ENCODE measurements at places on chromosomes 5 and 9.
A peak's percentile ranks its signal among the peaks of the same experiment; 100 is the strongest.

DNA sequence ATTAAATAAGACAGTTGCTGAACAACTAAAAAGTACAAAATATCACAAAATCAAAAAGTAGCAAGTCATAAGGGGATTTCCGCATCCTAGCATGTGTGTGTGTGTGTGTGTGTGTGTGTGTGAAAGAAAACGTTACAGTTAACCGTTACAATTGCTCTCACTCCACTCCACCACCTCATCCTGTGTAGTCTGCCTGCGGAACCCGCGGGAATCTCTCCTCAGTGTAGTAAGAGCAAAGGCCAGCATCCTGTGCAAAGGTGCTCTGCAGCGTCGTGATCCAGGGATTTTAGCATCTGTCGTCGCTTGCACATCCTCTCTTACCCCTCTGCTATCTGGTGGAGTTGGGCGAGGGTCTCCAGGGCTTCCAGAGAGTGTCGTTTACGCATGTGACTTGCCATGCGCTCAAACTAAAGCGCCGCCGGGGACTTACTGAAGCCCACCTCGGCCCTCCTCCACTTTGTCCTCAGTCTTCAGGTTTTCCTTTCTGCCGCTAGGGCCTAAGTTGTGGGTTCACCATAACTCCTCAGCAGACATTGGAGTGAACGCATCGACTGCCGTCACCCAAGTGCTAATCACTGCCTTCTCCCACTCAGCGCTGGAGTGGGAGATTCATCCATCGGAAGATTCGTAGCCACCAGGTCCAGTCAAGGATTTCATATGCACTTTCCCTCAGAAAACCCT lies 3.9 kb downstream of the CDKN2B start:
- no peak for DNase-seq

- no peak for DNase-seq
These were observed 52.8 kb downstream of the AMBP start for GRCh38 chr9:114025196-114025753.

- DNase-seq: no peak
These were observed 148.0 kb downstream of the BRINP1 start for GRCh38 chr9:119221276-119221675.

DNA sequence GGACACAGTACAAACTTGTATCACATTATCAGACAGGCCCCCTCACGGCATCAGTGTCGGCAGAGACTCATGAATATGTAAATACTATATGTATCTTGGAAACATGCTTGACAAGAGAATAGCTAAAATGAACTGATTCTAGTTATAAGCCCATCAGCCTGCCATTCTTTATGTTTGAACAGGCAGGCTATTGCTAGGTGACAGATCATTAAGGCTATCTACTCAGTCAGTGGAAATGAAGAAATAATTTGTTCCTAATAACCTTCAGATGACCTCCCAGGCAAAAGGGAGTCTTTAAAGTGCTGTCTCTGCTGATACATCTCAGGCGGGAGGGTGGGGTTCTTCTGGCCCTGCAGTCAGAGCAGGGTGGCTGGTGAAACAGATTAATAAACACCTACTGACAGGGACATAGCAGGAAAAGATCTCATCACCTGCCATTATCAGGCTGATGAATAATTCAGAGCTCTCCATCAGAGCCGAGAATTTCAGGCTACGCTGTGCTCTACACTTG lies 394.2 kb downstream of the RASEF start:
- DNase-seq: no peak

GRCh38 chr5:144169904-144170275 lies 569 bp downstream of the YIPF5 start:
- DNase-seq: no peak

- no peak for DNase-seq
These were observed 167.6 kb downstream of the PDZD2 start for GRCh38 chr5:31806561-31806960.

DNA sequence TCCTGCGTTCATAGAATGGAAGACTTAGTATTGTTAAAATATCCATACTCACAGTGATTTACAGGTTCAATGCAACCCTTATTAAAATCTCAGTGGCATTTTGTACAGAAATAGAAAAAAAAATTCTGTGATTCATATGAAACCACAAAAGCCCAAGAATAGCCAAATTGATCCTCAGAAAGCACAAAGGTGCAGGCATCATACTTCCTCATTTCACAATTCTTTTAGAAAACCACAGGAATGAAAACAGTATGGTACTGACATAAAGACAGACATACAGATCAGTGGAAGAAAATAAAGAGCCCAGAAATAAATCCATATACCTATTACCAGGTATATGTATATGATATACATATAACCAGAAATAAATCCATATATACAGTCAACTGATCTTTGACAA lies 86.8 kb upstream of the MEGF10 start:
- no peak for DNase-seq

DNA sequence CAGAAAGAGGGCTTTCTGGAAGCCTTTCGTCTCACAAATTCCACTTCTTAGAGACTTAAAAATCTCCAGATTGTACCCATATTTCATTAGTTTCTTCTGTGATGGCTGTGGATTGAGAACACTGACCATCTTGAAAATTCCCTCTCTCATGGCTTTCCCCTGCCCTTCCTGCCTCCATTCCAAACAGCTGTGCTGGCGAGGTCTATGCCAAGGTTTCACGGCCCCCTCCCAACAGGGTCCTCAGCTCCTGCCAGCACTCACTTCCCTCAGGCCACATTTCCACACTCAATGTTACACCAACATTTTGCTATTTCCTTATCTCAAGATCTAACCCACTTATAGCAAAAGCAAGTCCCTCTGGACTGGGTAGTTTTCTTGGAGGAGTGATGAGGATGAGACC lies 40.3 kb upstream of the EQTN start:
- no peak for DNase-seq

DNA sequence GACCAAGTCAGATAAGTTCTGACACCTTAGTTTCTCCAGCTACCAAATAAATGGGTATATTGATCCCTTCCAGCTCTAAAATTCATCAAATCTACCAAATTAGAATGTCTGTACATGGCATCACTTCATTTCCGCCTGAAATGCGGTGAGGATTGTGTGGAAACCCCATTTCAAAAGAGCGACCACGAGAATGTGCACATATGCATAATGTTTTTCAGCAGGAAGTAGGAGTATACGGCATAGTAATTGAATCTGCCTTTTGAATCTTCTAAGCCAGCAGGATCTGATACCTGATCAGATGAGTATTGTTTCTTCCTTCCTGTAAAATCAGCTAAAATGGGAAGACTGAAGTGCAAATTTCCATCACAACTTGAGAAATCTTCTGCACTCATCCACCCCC lies 418.6 kb downstream of the TMEM38B start:
- DNase-seq: no peak

DNA sequence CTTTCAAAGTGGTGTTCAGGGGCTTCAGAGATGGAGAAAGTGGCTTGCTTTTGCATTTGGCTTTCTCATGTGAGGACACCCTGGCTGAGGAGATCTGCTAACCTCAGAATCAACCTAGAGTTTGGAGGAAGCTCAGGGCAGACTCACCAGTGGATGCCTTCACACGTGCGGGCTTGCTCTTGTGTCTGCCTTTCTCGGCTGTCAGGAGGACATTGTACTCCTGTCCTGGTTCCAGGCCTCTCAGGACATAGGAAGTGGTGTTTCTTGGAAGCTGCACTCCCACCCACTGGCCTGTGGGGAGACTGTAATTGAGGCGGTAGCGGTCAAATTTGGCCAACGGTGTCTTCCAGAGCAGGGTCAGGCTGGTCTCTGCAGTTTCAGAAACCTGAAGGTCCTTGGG lies 44.5 kb downstream of the TNC start:
- DNase-seq: no peak

GRCh38 chr9:83701286-83701685 lies 6.5 kb downstream of the UBQLN1 start:
- DNase-seq: no peak

GRCh38 chr5:32454821-32455220 lies 10.3 kb upstream of the ZFR start:
- no peak for DNase-seq

- DNase-seq: peak; percentile 68
These were observed 9.9 kb upstream of the NR4A3 start for GRCh38 chr9:99811598-99812383.

GRCh38 chr5:92470770-92471169 lies 1087.7 kb upstream of the ARRDC3 start:
- no peak for DNase-seq

- DNase-seq: peak; percentile 80
These were observed 12.5 kb upstream of the EXOSC2 start for GRCh38 chr9:130680836-130681768.

- no peak for DNase-seq
These were observed 16.6 kb upstream of the MEGF9 start for GRCh38 chr9:120730654-120731514.

GRCh38 chr9:79946712-79947111 lies 374.9 kb downstream of the TLE4 start:
- DNase-seq: no peak

DNA sequence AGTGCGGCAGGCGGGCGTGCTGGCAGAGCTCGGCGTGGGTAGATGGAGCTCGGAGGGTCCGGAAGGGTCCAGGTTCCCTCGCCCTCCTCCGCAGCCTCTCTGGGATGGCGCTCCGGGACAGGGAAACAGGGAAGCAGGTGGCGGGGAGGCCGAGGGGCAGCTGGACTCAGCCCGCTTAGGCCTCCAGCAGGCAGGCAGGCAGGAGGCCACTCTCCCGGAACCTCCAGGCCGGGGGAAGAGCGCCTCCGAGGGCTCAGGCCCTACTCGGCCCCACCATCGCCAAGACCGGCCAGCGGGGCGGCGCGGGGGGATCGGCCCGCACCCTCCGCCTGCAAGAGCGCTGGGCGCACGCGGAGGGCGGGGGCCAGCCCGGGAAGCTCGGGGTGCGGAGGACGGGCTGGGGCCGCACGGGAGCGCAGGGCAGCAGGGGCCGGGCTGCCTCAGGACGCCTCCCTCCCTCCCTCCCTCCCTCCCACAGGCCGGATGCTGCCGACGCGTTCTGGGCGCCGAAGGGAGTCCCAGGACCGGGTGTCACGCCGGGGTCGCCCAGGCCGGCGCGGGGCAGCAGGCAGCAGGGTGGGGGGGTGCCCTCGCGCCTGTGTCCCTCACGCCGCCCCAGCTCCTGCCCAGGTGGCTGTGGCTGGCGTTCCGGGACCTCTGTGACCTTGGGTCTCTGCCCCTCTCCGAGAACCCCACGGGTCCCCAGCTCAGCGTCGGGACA lies 977 bp downstream of the MGAT4B start:
- DNase-seq: peak; percentile 60

- DNase-seq: no peak
These were observed 22.1 kb upstream of the MATR3 start for GRCh38 chr5:139271201-139272027.

GRCh38 chr9:133631111-133631510 lies 5.1 kb upstream of the DBH start:
- no peak for DNase-seq

DNA sequence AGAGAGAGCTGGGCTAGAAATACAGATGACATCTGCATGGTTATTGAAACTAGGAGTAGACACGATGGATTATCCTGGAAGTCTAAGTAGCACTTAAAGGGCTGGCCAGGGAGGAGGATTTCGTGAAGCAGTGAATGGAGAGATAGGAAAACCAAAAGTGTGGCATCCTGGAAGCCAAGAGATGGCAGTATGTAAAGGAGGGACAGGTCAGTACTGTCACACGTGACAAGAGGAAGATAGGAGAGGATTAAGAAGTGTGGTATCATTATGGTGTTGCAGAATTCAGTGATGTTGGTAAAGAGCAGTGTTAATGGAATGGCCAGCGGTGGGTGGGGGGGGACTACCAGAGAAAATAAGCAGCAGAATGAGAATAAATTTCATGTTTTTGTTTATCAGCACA lies 11.7 kb downstream of the RAD23B start:
- DNase-seq: no peak

DNA sequence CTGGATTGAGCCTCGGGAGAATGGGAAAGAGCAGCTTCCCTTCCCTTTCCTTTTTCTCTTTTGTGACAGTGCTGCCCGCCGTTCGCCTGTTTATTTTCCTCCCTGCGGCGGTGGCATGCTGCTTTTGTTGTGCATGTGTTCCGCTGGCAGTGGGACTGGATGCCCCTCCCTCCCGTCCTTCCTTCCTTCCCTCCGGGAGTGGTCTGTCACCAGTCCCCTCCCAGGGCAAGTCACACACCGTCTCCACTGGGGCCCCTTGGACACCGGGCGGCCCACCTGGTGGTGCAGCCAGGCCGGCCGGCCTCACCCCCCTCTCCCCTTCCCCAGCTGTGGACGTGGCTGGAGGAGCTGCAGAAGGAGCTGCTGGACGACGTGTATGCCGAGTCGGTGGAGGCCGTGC lies 214.7 kb downstream of the TRIO start:
- no peak for DNase-seq

- DNase-seq: no peak
These were observed 316.2 kb downstream of the BRINP1 start for GRCh38 chr9:119053070-119053469.

GRCh38 chr9:99129091-99129490 lies 24.2 kb downstream of the TGFBR1 start:
- no peak for DNase-seq

- DNase-seq: no peak
These were observed 57.3 kb downstream of the MED10 start for GRCh38 chr5:6321078-6321477.

DNA sequence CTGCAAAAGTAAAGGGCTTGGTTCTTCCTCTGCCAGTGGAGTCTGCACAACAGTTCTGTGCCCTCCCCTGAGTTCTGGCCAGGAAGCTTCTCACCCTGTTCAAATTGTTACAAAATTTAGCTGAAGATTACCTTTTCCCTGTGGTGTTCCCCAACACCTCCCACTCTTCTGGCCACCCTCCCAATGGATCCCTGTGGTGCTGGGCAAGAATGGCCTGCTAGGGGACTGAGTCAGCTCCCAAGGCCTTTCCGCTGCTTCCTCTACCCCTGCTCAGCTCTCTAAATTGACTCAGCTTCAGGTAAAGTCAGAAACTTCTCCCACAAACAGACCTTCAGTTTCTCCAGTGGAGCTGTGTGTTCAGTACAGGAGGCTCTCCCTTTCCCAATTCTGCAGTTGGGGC lies 186.0 kb downstream of the NR2F1-AS1 start:
- DNase-seq: no peak

DNA sequence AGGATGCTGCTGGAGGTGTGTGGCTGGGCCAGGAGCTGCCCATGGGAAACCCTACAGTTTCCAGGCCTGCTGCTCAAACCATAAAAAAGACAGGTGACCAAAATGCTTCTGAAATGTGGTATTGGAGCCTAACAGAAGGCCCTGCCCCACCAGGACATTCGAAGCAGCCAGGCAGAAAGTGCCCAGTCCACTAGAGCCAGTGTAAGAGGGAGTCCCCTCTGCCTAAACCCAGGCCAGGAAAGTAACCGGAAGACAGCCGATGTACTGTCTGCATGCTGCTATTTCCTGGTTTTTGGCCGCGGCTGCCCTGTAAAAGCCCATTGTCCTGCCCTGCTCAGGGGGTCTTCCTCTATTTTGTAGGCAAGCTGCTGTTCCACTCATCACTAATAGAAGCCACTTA lies 150.7 kb upstream of the IRX2 start:
- DNase-seq: no peak

DNA sequence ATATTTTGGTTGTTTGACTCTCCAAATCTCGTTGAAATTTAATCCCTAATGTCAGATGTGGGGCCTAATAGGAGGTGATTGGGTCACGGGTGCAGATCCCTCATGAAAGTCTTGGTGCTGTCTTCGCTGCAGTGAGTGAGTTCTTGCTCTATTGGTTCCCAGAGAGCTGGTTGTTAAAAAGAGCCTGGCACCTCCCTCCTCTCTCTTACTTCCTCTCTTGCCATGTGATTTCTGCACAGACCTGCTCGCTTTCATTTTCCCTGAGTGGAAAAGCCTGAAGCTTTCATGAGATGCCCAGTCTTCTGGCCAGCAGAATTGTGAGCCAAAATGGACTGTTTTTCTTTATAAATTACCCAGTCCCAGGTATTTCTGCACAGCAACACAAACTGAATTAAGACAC lies 221.6 kb downstream of the MAT2B start:
- DNase-seq: no peak

GRCh38 chr9:128992995-128993394 lies 35.1 kb downstream of the SH3GLB2 start:
- DNase-seq: no peak

Measured in activated CD4-positive, alpha-beta T cell treated with anti-CD3 and anti-CD28 coated beads, Interleukin-2, Interleukin-6, amounts not matched to agents 100 ng/mL and 50 ng/mL, durations not matched to agents 16 hours and 8 hours (primary cell).